Activated CD4-positive, alpha-beta T cell treated with anti-CD3 and anti-CD28 coated beads for 36 hours (primary cell): ENCODE measurements at places on chromosomes 1 and 21. TPM values are rescaled to one million over a fixed set of nuclear protein-coding genes. Genes with fewer than 3 reads are reported as not detected.

DNA sequence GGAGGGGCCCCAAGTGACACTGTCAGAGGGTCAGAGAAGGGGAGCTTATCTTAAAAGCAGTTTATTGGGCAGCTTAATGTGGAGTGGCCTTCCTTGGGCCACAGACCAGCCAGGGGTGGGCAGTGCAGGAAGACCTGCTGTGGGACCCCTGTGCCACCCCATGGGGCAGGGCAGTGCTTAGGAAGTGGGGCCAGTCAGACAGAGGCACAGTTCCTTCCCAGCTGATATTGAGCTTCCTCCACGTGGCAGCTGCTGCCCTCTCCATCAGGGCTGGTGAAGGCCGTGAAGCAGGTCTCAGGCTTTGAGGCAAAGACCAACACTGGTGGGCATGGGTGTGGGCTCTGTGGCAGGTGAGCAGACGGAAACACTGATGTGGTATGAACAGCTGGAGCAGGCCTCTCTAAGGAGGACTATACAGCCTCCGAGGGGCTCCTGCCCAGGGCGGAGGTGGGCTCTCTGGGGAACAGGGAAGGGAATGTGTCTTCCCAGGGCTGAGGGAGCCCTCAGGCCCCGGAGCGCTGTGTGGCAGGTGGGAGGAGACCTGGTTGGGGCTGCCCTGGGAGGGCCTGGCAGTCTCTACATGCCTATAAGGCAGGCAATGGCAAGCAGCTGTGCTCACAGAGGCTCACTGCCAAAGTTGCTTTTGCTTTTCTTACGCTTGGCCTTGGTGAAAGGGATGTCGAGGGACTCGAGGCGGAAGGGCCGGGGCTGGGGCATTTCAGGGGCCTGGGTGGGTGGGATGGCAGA is 3.0 kb upstream of the DDOST start:
- DNase-seq = no peak

DNA sequence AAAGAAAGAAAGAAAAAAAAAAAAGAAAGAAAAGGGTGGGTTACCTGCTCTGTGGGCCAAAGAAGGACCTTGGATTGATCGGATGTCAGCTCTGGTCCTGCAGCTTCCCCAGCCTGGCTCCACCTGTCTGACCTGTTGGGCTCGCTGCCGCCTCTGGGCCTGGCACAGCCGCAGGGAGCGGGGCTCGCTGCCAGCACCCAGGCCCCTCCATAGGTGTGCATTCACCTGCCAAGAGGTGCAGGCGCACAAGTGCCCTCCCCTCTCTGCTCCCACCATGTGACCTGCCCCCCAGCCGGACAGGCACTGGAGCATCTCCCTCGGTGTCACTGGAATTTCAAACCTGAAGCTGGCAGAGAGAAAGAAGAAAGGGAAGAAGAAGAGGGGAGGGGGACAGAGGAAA is 33.1 kb upstream of the GPR157 start:
- no peak for DNase-seq

DNA sequence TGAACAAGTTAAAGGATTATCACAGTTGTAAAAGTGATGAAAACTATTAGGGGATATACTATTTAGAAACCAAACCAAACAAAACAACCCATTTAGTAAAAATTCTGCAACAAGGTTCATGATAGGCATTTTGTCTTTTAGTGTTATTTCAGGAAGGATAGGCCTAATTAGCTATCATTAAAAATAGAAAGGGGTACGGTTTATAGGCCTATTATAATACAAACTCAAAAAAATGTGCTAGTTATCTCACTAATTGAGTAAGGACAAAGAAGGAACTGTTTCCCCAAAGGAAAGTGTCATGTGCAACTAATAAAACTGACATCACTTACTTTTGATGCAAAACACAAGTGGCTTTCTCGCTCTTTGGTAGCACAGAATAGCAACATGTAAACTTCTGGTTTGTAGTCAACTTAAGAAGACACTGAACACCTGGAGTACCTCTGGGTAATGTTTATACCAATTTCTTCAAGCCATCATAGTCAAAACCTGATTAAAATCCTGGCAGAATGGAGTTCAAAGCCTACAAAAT is 28.5 kb downstream of the SLC16A1 start:
- DNase-seq = no peak

- no peak for DNase-seq
These were observed 93.5 kb downstream of the KIF26B start for GRCh38 chr1:245248231-245248731.

- no peak for DNase-seq
These were observed 5.4 kb downstream of the UBR4 start for GRCh38 chr1:19204446-19205266.

DNA sequence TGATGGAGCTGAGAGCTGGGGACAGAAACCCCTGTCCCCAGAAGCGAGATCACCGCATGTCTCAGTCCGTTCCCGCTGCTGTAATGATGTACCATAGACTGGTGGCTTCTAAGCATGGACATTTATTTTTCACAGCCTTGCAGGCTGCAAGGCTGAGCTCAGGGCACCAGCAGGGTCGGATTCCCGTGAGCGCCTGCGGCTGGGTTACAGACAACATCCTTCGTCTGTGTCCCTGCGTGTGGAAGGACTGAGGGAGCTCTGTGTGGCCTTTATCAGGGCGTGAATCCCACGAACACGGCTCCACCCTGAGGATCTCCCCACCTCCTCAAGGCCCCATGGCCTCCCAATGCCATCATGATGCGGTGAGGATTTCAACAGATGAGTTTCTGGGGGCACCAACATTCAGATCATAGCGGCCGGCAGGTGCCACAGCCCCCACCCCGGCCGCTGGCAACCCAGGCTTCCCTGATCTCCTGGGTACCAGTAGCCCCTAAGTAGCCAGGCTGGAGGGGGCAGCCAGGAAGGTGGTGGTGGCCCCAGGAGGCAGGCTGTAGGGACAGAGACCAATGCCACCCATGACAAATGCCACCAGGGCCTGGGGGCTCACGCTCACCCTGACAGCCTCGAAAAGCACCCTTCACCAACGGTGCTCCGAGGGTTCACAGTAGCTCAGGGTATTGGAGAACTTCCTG is 104.4 kb downstream of the CRYAA start:
- DNase-seq = no peak

GRCh38 chr1:168972225-168972624 is 134.3 kb upstream of the ATP1B1 start:
- no peak for DNase-seq

GRCh38 chr21:42191696-42192595 is 27.0 kb upstream of the ABCG1 start:
- DNase-seq = no peak

- no peak for DNase-seq
These were observed 19.9 kb downstream of the MX2 start for GRCh38 chr21:41381731-41382130.

DNA sequence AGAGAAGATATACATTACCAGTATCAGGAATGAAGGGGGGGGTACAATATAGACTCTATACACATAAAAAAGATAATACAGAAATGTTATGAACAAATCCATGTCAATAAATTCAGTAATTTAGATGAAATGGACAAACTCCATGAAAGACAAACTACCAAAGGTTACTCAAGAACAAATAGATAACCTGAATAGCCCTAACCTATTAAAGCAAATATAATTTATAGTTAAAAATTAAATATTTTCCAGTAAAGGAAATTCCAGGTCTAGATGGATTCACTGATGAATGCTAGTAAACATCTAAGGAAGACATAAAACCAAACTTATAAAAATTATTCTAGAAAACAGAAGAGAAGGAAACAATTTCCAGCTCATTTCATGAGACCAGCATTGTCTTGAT is 13.2 kb downstream of the BLZF1 start:
- DNase-seq = no peak

DNA sequence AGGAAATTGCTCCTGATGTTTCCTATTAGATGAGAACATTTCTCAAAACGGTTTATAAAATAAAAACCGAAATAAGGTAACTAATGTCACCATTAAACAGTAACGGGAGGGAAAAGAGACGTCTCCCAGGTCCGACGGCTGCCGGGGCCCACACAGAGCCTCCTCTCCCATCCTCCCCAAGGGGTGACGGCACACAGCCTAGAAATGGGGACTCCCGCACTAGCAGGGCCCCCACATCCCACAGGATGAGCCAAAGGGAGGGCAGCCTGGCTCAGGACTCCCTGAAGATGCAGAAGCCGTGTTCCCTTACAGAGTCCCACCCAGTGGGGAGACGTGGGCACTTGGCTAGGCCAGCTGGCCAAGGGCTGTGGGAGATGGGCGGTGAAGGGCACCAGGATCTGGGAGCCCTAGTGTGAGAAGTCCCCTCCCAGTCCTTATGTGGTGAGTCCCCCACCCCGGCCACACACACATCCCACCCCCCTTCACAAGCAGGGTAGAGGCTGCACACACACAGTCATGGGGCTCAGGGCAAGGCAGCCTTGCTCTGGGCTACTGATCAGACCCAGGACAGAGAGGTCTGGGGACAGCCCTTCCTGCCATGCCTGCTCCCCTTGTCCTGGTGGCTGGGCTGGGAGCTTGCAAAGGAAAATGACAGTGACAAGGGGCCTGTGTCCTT is 3.3 kb downstream of the KRTAP10-3 start:
- no peak for DNase-seq

- DNase-seq = no peak
These were observed 62.6 kb upstream of the COL6A1 start for GRCh38 chr21:45918835-45919447.

GRCh38 chr21:41636636-41637630 is 129.0 kb upstream of the TMPRSS2 start:
- DNase-seq = no peak

The S100A3 gene
- not detected for total RNA-seq

The KCNK2 gene
- not detected for total RNA-seq

The CBR3 gene
- 12.5 TPM for total RNA-seq

The RYR2 gene
- total RNA-seq = 0.04 TPM

The CFHR3 gene
- not detected for total RNA-seq

The ANGPTL1 gene
- not detected for total RNA-seq

The FAM72D gene
- 33.0 TPM for total RNA-seq

The KCNT2 gene
- 0.05 TPM for total RNA-seq

The DNAJC6 gene
- 2.3 TPM for total RNA-seq
